Tracheal epithelial cell (primary cell): ENCODE measurements at places on chromosomes 4 and X. TPM values are rescaled to one million over a fixed set of nuclear protein-coding genes. Genes with fewer than 3 reads are reported as not detected.

ZC4H2 gene
- total RNA-seq, result 3.4 and 5.3 TPM in 2 replicates

PLK4 gene
- 2.4 and 6.6 TPM in 2 replicates for total RNA-seq

TLL1 gene
- 1.1 and 3.6 TPM in 2 replicates for total RNA-seq

STBD1 gene
- total RNA-seq, result 7.9 and 16.9 TPM in 2 replicates

HSFX1 gene
- 0.48 and 0.85 TPM in 2 replicates for total RNA-seq

SRPX2 gene
- 15.9 and 16.8 TPM in 2 replicates for total RNA-seq

IL2 gene
- total RNA-seq, result not detected in 2 replicates

PIM2 gene
- 11.3 and 12.0 TPM in 2 replicates for total RNA-seq

SLC39A8 gene
- total RNA-seq, result 9.0 and 17.6 TPM in 2 replicates

ASB11 gene
- total RNA-seq, result not detected in 2 replicates

GJB1 gene
- not detected in 2 replicates for total RNA-seq

GPM6B gene
- under 0.01 and 0.21 TPM in 2 replicates for total RNA-seq

CFAP99 gene
- total RNA-seq, result not detected in 2 replicates

CHRDL1 gene
- total RNA-seq, result 6.3 TPM in 1 of 2 replicates, not detected in the other

CXorf49 gene
- total RNA-seq, result 0.24 TPM in 1 of 2 replicates, not detected in the other

BEX5 gene
- total RNA-seq, result 1.1 and 1.2 TPM in 2 replicates

IBSP gene
- total RNA-seq, result not detected in 2 replicates

LDOC1 gene
- total RNA-seq, result 0.72 and 0.85 TPM in 2 replicates

ARAP2 gene
- 48.0 and 64.2 TPM in 2 replicates for total RNA-seq

TRPC3 gene
- total RNA-seq, result not detected in 2 replicates

LPAR4 gene
- total RNA-seq, result not detected in 2 replicates

STAP1 gene
- not detected in 2 replicates for total RNA-seq

ZMAT1 gene
- 0.24 TPM in 1 of 2 replicates, not detected in the other for total RNA-seq

MEPE gene
- not detected in 2 replicates for total RNA-seq

ANXA10 gene
- 0.24 and 0.43 TPM in 2 replicates for total RNA-seq

GYPA gene
- total RNA-seq, result not detected in 2 replicates

ALB gene
- 0.24 TPM in 1 of 2 replicates, not detected in the other for total RNA-seq

RXFP1 gene
- under 0.01 TPM in 1 of 2 replicates, not detected in the other for total RNA-seq

TRIM61 gene
- total RNA-seq, result under 0.01 and 0.64 TPM in 2 replicates

CXCL8 gene
- total RNA-seq, result 3.2 and 412 TPM in 2 replicates

RPS6KA6 gene
- total RNA-seq, result 2.2 and 3.2 TPM in 2 replicates

PABPC4L gene
- total RNA-seq, result under 0.01 and 0.24 TPM in 2 replicates
